ENCODE measurements at places on chromosomes 1 and 21. TPM values are rescaled to one million over a fixed set of nuclear protein-coding genes. Genes with fewer than 3 reads are reported as not detected.
A peak's percentile ranks its signal among the peaks of the same experiment; 100 is the strongest.

GRCh38 chr1:101907264-101907663, 89.5 kb downstream of the OLFM3 start:
- no peak for DNase-seq
- H3K27me3 ChIP-seq = no peaks in the 10 kb centered on the region
- no peak overlapping the region for H3K27ac ChIP-seq
- H3K4me3 ChIP-seq = no peak overlapping the region
- H3K4me1 ChIP-seq = no peaks in the 10 kb centered on the region

- H3K36me3 ChIP-seq = no peaks in the 10 kb centered on the region
- H3K4me1 ChIP-seq = no peaks in the 10 kb centered on the region
- H3K27ac ChIP-seq = no peak overlapping the region
- H3K4me3 ChIP-seq = no peak overlapping the region
Measured at GRCh38 chr21:40766381-40766780, 80.6 kb downstream of the DSCAM start.

GRCh38 chr1:207202480-207202879, 98.4 kb downstream of the C4BPA start:
- no peaks in the 10 kb centered on the region for H3K4me1 ChIP-seq
- no peak overlapping the region for H3K27ac ChIP-seq
- no peaks in the 10 kb centered on the region for H3K27me3 ChIP-seq
- no peaks in the 10 kb centered on the region for H3K36me3 ChIP-seq

Gene ANKRD35
- polyA plus RNA-seq = 2.0 TPM

Gene MROH9
- 0.71 TPM for polyA plus RNA-seq

DNA sequence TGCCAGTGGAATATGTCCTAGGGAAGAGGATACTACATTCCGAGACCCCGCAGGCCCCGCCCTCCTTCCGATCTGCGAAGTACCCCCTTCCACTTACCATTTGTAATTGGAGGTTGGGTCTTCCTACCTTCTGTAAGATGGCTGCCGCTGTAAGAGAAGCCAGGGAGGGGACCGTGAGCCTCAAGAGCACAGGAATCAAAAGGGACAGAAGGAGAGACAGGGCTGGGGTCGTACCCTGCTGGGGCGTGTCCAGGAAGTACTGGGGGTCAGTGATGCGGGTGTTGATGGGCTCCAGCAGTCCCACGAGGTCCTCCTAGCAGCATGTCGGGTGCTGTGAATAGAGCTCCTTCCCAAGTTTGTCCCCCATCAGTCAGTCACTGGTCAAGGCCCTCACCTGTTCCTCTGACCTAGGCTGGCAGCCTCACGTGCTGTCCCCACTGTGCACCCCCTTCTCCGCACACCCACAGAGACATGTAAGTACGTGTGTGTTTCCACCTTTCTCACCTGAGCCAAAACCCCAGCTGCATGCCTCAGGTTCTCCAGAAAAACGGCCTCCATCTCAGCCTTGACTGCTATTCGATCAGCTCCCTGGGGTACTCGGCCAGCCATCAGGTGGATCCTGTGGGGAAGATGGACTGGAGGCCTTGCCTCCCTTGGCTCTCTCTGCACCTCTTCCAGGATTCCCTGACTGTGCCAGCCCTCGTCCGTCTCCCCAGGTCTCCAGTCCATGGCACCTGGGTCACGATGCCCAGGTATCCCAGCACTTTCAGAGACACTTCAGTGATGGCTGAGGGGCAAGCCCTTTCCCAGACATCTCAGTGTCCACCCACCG, 1.8 kb downstream of the HYI start:
- H3K27me3 ChIP-seq = no peaks in the 10 kb centered on the region
- DNase-seq = no peak
- H3K27ac ChIP-seq = peak overlapping the region; percentile 9
- H3K36me3 ChIP-seq = peaks cover 42% of the 10 kb centered on the region

- no peak overlapping the region for H3K4me3 ChIP-seq
- no peak for DNase-seq
- no peaks in the 10 kb centered on the region for H3K27me3 ChIP-seq
- H3K27ac ChIP-seq = no peak overlapping the region
Measured at GRCh38 chr1:82330330-82330729, 529.6 kb downstream of the ADGRL2 start.

DNA sequence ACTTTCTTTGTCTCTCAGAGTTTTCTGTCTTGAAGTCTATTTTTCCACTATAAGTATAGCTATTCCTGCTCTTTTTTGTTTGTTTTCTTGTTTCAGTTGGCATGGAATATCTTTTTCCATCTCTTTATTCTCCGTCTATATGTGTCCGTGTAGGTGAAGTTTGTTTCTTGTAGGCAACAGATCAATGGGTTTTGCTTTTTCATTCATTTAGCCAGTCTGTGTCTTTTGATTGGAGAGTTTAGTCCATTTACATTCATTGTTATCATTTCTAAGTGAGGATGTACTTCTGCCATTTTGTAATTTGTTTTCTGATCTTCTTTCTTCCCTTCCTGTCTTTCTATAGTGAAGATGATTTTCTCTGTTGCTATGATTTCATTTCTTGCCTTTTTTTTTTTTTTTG, 132.5 kb upstream of the GPR52 start:
- no peak overlapping the region for H3K27ac ChIP-seq
- no peak overlapping the region for H3K4me3 ChIP-seq
- H3K4me1 ChIP-seq = no peaks in the 10 kb centered on the region
- H3K36me3 ChIP-seq = peaks cover 4% of the 10 kb centered on the region
- no peak for DNase-seq

DNA sequence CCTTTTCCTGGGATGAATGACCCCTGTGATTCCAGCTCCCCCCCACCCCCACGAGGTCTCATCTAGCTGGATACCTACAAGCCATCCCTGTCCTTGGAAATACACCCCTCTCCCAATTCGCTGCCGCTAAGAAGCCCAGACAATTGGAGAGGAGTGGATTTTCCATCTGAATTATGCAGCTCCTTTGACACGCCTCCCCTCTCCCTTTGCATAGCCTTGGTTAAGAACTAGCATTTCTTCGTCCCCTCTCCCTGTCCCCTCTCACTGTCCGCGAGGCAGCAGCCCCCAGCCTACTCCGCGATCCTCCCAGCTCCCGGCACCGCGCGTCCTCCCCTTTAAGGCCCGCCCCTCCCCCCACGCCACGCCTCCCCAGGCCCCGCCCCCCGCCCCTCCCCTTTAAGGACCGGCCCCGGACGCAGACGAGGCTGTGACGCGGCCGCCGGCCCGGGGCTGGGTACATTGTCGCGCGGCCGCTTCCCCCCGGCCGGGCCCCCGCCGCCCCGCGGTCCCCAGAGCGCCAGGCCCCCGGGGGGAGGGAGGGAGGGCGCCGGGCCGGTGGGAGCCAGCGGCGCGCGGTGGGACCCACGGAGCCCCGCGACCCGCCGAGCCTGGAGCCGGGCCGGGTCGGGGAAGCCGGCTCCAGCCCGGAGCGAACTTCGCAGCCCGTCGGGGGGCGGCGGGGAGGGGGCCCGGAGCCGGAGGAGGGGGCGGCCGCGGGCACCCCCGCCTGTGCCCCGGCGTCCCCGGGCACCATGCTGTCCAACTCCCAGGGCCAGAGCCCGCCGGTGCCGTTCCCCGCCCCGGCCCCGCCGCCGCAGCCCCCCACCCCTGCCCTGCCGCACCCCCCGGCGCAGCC, at the start of gene MAPKAPK2:
MAPKAPK2 (plus strand) TSS at position 428 of the 856 bp plus-strand sequence; CDS start at position 753, 325 bp downstream.
- no peaks in the 10 kb centered on the region for H3K36me3 ChIP-seq
- peaks cover 27% of the 10 kb centered on the region for H3K4me1 ChIP-seq
- H3K27me3 ChIP-seq = no peaks in the 10 kb centered on the region

DNA sequence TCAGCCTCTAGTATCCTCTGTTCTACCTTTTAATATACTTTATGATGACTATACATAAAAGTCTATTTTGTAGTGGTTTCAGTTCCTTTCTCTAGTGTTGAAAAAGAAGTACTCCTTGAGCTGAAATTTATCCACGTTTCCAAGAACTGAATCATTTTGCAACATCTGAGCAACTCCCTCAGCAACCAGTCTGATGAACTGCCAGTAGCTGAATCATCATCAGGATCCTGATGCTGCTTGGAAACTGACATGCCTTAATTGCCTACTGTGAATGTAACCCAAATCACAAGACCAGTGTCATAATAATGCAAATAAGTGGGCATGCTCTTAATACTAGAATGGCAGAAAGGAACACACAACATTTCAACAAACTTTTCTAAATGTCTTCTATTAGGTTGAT, 103.3 kb downstream of the CYYR1 start:
- peaks cover 13% of the 10 kb centered on the region for H3K4me1 ChIP-seq
- H3K27me3 ChIP-seq = no peaks in the 10 kb centered on the region
- no peak overlapping the region for H3K4me3 ChIP-seq
- no peak overlapping the region for H3K27ac ChIP-seq
